ENCODE measurements at places on chromosomes 11 and 22.

- no peak for DNase-seq
Measured at GRCh38 chr11:62202910-62203309, 5.6 kb upstream of the SCGB2A1 start.

DNA sequence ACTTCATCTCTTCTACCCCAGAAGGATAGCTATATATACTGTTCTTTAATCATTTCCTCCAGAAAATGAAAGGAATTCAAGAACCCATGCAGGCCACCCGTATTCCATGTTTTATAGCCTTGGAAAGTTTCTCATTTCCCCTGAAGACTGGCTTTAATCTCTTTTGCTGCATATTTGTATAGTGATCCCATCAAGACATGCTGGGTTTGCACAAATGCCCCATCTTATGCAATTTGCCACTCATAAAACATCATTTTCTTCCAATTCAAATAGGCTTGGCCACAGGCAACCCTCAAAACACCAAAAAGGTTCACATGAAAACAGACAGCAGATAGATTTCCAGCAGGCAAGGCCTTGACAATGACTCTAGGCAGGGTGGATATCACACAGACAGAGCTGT is 28.3 kb upstream of the APOA1 start:
- no peak for DNase-seq

- DNase-seq = no peak
Measured at GRCh38 chr22:37184816-37185541, 3.1 kb downstream of the C1QTNF6 start.

GRCh38 chr11:79956061-79956460 is 515.2 kb upstream of the TENM4 start:
- no peak for DNase-seq

DNA sequence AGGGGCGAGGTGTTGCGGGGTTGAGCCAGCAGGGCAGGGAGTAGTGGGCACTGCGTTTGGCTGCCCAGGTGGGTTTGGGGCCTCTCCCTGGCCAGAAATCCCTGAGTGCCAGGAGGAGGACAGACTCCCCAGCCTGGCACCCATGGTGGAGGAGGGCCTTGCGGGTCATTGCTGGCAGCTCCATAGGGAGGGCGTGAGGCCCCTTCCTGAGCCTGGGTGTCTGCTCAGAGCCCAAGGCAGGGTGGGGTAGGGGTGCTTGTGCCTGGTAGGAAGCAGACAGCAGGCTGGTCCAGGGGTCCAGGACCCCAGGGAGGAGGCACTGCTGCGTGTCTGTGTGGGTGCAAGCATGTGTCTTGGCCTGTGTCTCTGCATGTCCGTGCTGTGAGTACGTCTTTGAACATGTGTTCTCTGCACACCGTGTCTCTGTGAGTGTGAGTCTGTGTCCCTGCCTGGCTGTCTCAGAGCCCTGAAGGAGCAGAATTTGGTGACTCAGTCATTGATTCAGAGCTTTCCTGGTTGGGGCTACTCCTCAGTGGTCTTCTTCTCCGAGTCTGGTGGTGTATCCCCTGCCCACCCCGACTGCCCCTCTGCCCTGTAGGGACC is 3.9 kb downstream of the TSPAN4 start:
- peak; percentile 72 for DNase-seq

GRCh38 chr11:103272876-103273275 is 163.7 kb downstream of the DYNC2H1 start:
- DNase-seq = no peak

GRCh38 chr22:25448435-25449051 is 115.9 kb upstream of the GRK3 start:
- DNase-seq = peak; percentile 21

DNA sequence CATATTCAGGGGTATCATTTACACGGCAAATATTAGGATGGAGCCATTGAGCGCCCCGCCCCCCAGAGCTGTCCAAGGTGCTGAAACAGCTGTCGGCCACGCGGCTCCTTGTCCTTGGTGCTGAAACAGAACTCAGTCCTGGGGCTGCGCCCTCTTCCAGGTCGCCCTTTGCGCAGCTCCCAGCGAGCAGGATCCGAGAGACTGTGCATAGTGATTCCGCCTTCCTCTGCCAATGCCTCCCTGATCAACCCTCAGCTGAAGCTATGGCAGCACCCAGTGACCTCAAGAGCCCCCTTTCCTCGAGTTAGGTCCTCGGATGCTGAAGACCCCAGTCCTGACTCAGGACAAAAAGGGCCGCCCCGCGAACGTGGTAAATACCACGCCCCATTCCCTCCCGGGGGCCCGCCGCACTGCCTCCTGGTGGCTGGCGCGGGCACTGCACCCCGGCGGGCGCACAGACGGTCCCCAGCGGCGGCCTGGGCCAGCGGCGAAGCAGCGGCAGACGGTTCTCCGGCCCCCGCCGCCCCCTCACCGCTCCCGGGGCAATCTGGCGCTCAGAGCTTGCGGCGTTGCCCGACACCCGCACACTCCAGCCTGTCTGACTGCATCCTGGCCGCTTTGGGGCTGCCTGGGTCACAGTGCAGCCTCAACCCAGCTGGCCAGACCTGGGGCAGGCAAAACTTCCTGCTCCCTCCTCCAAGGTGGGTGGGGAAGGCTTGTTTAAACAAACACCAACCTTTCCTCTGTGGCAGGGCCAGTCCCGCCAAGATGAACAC is 13.4 kb downstream of the SYT7 start:
- peak; percentile 77 for DNase-seq

GRCh38 chr11:7487360-7487759 is 2.1 kb downstream of the OLFML1 start:
- DNase-seq = no peak

DNA sequence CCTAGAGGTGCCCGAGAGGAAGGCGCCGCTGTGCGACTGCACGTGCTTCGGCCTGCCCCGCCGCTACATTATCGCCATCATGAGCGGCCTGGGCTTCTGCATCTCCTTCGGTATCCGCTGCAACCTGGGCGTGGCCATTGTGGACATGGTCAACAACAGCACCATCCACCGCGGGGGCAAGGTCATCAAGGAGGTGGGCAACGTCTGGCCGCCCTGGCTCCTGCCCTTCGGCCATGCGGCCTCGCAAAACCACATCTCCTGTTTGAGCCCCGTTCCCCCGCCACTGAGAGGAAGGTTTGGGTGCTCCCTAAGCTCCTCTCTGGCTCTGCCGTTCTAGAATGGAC is 3.4 kb downstream of the SLC17A6 start:
- no peak for DNase-seq

- DNase-seq = peak; percentile 94
Measured at GRCh38 chr11:36249246-36249645, 40.0 kb downstream of the COMMD9 start.

DNA sequence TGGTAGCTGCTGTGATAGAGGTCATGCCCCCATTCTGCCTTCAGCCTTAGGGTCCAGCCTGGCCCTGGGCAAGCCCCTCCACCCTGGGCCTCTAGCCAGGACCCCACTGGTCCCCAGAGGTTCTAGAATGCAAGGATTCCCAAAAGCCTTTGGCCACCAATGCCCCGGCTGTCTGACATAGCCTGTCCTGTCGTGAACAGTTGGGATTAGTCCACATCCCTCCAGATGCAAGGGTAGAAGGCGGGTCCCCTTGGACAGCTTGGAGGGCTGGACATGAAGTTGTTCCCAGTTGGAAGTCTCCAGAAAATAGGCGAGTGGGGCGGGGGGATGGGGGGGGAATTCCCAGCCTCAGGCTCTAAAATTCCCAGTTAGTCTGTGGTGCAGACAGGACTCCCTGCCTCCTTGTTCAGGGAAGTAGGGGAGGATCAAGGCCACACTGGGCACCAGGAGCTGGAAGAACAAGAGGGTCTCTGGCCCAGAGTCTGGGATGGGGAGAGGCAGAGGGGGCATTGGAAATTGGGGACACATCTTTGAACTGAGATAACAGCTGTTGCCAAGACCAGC is 5.2 kb upstream of the ADORA2A start:
- no peak for DNase-seq

DNA sequence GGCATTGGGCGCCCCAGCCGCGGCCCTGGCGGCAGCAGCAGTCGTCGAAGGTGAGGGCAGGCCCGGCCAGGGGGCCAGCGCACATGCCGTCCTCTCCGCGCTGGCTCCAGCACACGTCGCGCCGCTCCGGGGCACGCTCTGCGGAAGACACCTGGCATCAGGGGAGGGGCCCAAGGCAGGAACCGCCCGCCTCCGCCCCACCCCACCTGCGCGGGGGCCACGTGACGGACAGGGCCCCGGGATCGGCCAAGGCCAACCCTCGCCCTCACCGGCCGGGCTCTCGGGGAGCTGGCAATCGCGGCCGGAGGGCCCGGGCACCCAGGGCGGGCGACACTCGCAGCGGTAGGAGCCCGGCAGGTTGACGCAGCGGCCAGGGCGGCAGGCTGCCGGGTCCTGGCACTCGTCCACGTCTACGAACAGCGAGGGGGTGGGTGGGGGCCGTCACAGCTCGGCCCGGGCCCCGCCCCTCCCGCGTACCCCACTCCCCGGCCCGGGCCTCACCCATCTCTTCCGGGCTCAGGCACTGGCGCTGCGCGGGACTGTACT is 14.9 kb downstream of the SCYL1 start:
- no peak for DNase-seq

GRCh38 chr22:23079240-23079768 is 9.0 kb downstream of the GNAZ start:
- no peak for DNase-seq

GRCh38 chr11:64619811-64620380 is 28.9 kb downstream of the SLC22A12 start:
- peak; percentile 73 for DNase-seq

- DNase-seq = no peak
Measured at GRCh38 chr11:23536907-23537306, 676.6 kb upstream of the CCDC179 start.

Measured in fibroblast of mammary gland (primary cell).